ENCODE measurements at places on chromosomes 12 and 14.

DNA sequence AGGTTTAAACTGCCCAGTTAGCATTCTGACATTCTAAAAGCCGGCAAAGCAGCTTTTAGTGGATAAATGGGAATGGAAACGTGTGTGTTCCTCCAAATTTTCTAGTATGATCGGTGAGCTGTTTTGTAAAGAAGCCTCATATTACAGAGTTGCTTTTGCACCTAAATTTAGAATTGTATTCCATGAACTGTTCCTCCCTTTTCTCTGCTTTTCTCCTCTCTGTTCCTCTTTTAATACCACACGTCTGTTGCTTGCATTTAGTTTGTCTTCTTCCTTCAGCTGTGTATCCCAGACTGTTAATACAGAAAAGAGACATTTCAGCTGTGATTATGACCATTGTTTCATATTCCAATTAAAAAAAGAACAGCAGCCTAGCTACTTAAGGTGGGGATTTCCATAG is 10.7 kb downstream of the DYRK2 start:
- DNase-seq = no peak

DNA sequence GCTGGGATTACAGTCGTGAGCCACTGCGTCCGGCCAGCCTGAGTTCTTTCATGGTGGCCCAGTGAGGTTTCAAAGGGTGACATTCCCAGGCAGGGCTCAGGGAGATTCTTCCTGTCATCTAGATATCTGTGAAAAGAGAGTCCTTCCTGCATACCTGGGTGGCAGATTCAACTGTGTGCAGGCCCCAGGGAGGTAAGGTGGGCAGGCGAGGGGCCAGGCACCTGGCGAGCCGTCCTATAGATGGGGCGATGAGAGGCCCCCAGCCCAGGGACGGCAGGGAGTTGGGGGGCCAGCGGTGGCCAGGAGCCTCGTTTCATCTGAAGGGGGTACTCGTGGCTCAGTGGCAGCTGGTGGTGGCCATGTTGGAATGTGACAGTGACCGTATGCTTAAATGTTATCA is 7.1 kb upstream of the EP400 start:
- no peak for DNase-seq

DNA sequence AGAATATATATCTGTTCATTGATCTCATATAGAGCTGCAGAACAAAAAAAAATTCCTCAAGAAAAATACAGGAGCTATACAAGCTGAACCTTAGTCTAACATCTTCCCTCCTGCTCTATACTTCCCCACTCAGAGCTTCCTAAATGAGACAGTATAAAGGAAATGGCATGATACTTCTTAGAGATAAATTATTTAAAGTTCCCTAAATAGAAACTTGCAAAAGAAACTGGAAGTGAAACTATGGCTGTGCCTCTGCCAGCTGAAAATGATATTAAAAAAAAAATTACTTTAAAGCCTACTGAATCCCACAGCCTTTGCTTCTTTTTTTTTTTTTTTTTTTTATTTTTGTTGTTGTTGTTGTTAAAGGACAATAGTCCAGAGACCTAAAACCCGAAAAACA is 11.6 kb upstream of the NEK9 start:
- DNase-seq = no peak

GRCh38 chr14:51260225-51260624 is 20.2 kb downstream of the TMX1 start:
- DNase-seq = no peak

DNA sequence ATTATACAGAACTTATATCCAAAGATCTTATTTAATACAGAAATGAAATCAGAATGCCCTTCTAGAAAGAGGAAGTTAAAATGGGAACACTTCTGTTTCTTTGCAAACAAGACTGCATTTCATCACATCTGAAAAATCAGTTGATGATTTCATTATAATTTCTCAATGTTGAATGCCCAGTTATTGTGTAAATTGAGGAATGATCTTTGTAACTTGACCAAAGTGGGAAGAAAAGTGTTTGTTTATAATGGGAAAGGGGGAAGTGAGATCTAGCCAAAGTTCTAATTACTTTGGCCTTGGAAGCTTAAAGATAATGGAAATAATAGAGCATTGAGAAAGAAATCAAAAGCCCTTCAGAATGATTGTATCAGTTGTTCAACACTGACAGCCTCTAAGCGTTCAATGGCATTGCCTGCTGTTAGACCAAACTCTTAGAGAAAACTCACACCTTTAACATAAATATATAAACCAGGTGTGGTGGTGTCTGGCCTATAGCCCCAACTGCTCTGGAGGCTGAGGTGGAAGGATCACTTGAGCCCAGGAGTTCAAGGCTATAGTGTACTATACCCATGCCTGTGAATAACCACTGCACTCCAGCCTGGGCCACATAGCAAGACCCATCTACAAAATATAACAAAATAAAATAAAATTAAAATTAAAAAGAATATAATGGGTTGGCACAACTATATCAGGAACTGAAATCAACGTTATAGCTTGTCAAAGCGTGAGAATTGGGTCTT is 9.9 kb upstream of the LYZ start:
- DNase-seq = no peak

Data from GDM1 (cell line).